ENCODE measurements at places on chromosomes 12 and 14.

DNA sequence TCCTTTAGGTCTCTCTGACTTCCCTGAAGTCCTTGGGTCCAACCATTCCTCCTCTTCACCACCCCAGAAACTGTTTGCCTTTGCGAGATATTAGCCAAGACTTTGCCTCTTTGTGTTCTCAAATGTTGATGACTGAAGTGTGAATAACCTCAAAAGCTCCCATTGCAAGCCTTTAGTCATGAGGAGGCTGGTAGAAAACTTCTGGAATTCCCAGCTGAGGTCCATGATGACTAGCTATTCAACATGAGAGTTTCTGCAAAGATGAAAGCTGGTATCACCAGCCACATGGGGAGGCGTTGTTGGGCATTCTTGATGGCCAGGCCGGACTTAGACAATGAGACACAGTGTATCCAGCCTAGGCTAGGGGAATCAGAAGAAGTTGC, 111.7 kb downstream of the TBX5 start:
- no peak for DNase-seq

- DNase-seq = peak; percentile 64
Observed at GRCh38 chr12:95574799-95575452, 23.6 kb upstream of the USP44 start.

- no peak for DNase-seq
Observed at GRCh38 chr12:48247181-48247966, 44.3 kb upstream of the OR10AD1 start.

GRCh38 chr12:58176296-58176869, 235.0 kb downstream of the ATP23 start:
- DNase-seq = peak; percentile 52

DNA sequence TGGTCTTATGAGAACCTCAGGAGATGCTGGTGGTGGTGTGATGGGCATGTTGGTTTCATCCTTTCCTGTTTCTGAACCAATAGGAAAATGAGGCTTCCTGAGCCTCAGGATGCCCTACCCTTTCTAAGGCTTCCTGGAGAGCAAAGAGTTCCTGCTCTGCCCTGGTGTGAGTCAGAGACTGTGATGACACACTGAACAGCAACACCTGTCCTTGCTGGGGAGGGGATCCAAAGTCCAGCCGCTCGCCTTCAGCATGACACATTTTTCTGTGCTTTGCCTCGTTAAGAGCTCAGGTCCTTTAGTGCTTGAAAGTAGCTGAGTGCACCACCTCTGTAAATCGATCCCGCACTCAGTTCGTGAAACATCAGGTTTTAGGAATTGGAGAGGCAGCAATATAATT, 116.0 kb downstream of the CACNA1C start:
- DNase-seq = no peak

GRCh38 chr12:47249719-47250357, 170.1 kb upstream of the AMIGO2 start:
- DNase-seq = no peak

DNA sequence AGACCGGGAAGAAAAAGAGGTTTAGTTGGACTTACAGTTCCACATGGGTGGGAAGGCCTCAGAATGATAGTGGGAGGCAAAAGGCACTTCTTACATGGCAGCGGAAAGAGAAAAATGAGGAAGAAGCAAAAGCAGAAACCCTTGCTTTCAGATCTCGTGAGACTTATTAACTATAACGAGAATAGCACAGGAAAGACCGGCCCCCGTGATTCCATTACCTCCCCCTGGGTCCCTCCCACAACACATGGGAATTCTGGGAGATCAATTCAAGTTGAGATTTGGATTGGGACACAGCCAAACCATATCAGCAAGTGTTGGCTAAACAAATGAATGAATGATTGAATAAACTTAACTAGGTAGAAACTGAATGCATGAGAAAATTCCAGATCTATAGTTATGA, 85.3 kb upstream of the PARP11 start:
- DNase-seq = no peak

DNA sequence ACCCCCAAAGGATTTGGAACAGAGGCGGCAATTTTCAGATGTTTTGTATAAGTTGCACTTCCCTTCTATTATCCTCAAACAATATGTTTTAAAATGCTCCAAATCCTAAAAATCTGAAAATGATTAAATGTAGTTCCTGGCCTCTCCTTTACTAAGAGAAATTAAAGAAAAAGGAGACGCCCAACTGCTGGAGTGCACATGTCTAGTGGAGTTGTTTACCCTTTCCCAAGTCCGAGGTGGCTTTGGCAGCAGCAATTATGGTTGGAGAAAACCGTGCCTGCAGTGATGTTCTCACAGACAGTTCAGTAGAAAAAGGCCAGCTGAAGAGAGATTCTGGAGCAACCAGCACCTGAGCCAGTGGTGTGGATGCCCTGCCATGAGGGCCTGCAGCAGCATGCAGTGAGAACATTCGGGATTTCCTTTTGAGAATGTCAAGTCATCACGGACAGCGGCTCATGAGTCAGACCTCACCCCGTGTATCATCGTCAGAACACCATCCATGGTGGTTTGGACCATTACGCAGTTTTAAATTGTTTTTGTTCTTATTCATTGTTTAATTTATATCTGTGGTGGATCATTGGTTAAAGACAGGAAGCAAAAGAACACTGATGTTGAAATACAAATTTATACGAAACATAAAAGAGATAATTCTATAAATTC, 179.0 kb upstream of the KRR1 start:
- no peak for DNase-seq

- peak; percentile 54 for DNase-seq
Observed at GRCh38 chr12:3527181-3527580, 36.2 kb downstream of the PRMT8 start.

DNA sequence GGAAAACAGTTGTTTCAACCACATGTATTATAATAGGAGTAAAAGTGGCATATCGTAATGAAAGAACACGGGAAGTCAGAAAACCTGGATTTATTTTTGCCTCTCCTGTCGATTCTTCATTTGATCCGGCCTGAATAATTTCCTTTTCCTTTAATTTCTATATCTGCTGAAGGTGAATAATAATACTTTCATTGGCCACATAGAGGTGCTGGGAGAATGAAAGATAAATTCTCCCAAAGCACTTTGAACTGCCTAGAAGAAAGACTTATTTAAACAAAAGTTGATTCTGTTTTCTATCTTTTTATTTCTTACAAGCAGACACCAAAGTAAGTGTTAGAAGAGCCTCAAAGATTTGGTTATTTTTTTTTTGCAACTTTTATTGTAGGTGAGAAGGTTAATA, 339.1 kb downstream of the RAD51B start:
- no peak for DNase-seq

DNA sequence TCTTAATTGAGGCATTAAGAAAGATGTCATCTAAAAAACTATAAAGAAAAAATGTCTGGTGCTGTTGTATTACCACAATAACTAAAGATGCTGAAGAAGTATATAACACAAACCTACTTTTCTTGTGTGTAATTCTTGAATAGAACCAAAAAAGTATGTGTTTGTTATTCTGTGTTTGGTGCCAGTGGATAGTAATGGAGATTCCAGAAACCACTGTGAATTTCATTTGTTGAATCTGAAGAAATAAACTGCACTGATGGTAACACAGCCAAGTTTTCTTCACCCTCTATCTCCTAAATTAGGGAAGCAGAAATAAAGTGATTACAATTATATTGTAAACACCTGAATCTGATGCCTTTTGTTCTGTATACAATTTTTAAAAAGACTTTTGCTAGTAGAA, 13.1 kb upstream of the KERA start:
- no peak for DNase-seq

- DNase-seq = no peak
Observed at GRCh38 chr12:124336742-124337520, 42.0 kb downstream of the RFLNA start.

DNA sequence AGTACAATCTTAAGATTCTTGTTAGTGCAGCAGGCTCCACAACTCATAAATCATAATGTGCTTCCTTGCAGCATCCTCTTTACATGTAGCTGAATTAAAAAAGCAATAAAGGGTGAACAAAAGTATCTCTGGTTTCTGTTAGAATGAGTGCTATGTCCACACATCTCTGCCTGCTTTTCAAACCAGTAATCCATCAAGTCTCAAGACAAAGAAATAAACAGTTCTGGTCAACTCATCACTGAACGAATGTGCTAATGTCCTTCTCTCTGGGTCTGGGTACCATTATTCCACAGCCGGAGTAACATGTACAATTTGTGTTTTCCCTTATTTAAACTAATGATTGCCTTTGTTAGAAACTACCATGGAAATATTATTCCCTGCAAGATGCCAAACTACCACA, 273.0 kb upstream of the USP15 start:
- no peak for DNase-seq

GRCh38 chr14:81200054-81200453, 20.7 kb downstream of the GTF2A1 start:
- no peak for DNase-seq

DNA sequence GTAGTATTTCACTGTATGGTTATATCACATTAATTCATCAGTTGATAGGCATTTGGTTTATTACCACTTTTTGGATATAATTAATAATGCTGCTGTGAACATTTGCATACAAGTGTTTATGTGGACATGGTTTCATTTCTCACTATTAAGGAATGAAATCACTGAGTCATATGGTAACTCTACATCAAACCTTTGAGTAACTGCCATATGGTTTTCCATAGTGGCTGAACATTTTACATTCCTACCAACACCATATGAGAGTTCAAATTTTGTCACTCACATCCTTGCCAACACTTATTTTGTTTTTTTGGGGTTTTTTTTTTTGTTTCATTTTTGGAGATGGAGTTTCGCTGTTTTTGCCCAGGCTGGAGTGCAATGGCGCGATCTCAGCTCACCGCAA, 30.2 kb upstream of the EAPP start:
- DNase-seq = no peak

- no peak for DNase-seq
Observed at GRCh38 chr14:34302654-34303053, 159.4 kb downstream of the SPTSSA start.

Measured in lung microvascular endothelial cell (primary cell).